ENCODE measurements at places on chromosomes 2 and 18. TPM values are rescaled to one million over a fixed set of nuclear protein-coding genes. Genes with fewer than 3 reads are reported as not detected.

Gene ZNF804A
- not detected for total RNA-seq

GRCh38 chr2:173866874-173867618, 98.1 kb downstream of the SP3 start:
- no peaks in the 10 kb centered on the region for H3K36me3 ChIP-seq
- no peak for DNase-seq
- H3K4me3 ChIP-seq: no peak overlapping the region
- H3K27me3 ChIP-seq: peaks cover 4% of the 10 kb centered on the region

DNA sequence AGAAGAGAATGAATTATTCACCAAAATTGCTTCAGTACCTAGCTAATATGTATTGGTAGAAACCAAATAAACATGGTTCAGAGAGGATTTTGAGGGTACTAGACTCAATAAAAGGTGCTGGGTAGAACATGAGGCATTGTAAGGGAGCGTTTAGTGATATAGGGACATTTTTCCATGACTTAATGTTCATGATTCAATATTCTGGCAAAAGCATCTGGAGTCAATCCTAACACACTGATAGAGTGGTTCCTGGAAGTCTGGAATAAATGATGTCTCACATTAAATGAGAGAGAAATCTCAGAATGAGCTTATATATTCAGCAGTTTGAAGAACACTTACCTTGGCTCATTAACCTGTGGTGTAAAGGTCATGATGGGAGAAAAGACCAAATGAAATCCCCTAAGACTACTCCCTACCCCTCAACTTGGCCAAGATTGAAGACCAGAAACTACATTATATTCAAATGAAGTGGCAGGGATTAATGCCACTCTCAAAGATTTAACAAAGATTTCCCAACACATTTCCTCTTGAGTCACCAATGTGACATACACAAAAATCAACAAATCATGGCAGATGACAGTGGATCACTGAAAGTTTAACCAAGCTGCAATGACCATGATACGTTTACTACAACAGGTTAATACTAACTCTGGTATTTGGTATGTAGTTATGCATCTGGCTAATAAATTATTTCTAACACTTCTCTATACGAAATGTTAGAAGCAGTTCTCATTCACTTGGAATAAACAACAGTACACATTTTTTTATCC, 309.5 kb downstream of the SATB2 start:
- H3K27me3 ChIP-seq: no peaks in the 10 kb centered on the region
- H3K27ac ChIP-seq: no peak overlapping the region
- DNase-seq: no peak
- no peaks in the 10 kb centered on the region for H3K4me1 ChIP-seq
- no peak overlapping the region for H3K4me3 ChIP-seq
- no peaks in the 10 kb centered on the region for H3K36me3 ChIP-seq

- no peaks in the 10 kb centered on the region for H3K36me3 ChIP-seq
- no peak overlapping the region for H3K27ac ChIP-seq
- no peak for DNase-seq
- H3K4me1 ChIP-seq: no peaks in the 10 kb centered on the region
- peak overlapping the region; percentile 21 for H3K4me3 ChIP-seq
Measured at GRCh38 chr18:34153711-34154110, 71.0 kb downstream of the NOL4 start.

Gene MEP1B
- not detected for total RNA-seq

GRCh38 chr2:218871345-218872302, 9.0 kb upstream of the WNT10A start:
- H3K27ac ChIP-seq: no peak overlapping the region
- no peaks in the 10 kb centered on the region for H3K4me1 ChIP-seq
- H3K36me3 ChIP-seq: no peaks in the 10 kb centered on the region
- H3K27me3 ChIP-seq: no peaks in the 10 kb centered on the region
- DNase-seq: no peak
- no peak overlapping the region for H3K4me3 ChIP-seq

DNA sequence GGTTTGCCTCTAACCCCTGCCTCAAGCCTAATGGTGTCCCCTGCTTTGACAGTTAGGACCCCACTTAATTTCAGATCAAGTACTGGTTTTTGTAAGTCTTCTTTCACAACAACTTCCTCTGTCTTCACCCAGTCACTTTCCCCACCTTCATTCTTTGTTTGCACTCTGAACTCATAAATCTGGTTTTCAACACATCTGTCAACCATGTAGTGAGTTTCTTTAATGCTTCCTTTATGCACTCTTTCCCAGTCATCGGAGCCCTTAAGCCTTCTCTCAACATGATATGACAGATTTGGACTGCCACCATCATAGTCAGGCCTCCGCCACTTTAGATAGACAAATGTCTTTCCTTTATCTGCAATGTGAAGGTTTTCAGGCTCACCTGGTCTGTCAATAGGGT, 109.1 kb downstream of the PLEKHA3 start:
- peaks cover 4% of the 10 kb centered on the region for H3K36me3 ChIP-seq
- no peak overlapping the region for H3K4me3 ChIP-seq

Gene CCDC102B
- total RNA-seq: 2.3 TPM

- H3K27me3 ChIP-seq: no peaks in the 10 kb centered on the region
- no peak for DNase-seq
- H3K36me3 ChIP-seq: no peaks in the 10 kb centered on the region
- H3K27ac ChIP-seq: no peak overlapping the region
Measured at GRCh38 chr2:17593841-17594491, 53.5 kb downstream of the VSNL1 start.

DNA sequence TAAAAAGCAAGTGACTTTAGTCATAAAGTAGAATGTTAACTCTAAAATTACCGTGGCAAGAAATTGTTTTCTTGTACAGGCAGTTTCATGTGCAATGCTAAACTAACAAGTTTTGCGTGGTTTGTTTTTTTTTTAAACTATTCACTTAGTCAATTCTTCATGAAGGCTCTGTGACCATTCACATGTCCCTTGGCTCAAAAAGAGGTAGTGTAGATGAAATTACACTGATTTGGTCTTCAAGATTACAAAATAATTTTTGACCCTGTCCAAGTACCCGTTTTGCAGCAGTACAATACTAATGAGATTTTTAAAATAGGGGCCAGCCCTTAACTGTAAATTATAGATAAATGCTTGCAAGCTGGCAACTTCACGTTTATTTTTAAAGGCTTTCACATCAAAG, 1.3 kb downstream of the TMEM131 start:
- no peaks in the 10 kb centered on the region for H3K27me3 ChIP-seq
- peak overlapping the region; percentile 80 for H3K27ac ChIP-seq
- DNase-seq: no peak
- H3K4me3 ChIP-seq: peak overlapping the region; percentile 98
- peaks cover 38% of the 10 kb centered on the region for H3K4me1 ChIP-seq

DNA sequence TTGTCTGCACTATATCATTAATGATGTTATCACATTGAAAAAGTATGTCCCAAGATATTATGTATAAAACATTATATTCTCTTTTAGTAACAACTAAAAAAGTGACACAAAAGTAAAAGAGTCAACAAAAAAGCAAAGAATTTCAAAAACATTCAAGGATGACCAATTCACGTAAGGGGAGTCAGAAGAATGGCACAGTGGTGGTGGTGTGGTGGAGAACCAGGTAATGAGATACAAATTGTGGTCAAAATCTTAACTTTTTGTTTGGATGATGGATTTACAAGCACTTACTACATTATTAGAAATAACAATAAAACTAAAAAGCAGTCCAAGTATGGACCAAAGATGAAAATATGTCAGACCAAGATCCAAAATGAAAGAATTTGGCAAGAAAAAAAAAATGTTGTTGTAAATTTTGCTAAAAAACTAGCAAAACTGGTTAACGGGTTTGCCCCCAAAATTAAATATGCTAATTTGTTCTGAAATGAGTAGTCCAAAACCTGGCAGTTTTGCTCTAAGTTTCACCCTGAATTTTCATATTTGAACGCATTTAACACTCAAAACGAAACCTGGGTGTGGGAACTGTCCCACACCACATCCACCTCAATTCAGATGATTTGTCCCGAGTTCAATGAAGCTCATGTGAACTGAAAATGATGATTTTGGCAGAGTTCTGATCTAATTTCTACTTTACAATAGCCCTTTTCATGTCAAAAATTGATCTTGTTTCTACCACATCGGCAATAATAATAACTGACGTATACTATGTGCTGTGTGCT, 135.8 kb downstream of the IKZF2 start:
- no peak for DNase-seq
- no peak overlapping the region for H3K4me3 ChIP-seq
- H3K27me3 ChIP-seq: no peaks in the 10 kb centered on the region
- H3K27ac ChIP-seq: no peak overlapping the region

Gene DTNB
- total RNA-seq: 51.9 TPM

DNA sequence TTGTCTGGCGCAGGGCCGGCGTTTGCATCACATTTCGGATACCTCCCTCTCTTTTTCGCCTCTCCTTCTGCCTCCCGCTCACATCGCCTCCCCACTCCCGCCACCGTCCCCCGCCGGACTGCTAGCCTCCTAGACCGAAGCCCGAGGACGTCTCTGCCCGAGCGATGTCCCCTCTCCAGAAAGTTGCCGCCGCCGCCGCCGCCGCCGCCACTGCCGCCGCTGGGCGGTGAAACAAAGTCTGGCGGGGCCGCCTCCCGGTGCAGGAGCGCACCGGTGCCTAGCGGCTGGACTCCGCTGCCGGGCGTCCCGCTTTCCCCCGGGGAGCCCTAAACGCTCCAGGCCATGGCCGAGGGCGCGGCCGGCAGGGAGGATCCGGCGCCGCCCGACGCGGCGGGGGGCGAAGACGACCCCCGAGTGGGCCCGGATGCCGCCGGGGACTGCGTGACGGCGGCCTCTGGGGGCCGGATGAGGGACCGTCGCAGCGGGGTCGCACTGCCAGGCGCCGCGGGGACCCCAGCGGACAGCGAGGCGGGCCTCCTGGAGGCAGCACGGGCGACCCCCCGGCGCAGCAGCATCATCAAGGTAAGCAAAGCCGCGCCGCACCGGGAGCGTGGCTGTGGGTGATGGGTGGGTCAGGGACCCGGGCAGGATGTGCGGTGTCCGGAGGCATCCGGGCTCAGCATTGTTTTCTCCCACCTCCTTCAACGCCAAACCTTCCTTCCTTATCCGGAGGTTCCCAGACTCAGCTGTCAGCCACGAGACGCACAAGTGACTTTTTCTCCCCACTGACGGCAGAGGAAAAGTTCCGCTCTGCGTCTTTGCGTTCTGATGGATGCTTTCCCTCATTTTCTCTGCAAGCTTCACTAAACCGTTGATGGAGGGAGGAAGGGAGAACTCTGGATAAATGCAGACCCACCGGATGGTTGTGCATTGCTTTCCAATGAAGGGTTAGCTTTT, 643 bp downstream of the PLCL1 start:
- H3K27me3 ChIP-seq: peaks cover 22% of the 10 kb centered on the region
- no peak for DNase-seq
- no peaks in the 10 kb centered on the region for H3K4me1 ChIP-seq
- no peak overlapping the region for H3K27ac ChIP-seq
- H3K4me3 ChIP-seq: peak overlapping the region; percentile 41
- no peaks in the 10 kb centered on the region for H3K36me3 ChIP-seq

DNA sequence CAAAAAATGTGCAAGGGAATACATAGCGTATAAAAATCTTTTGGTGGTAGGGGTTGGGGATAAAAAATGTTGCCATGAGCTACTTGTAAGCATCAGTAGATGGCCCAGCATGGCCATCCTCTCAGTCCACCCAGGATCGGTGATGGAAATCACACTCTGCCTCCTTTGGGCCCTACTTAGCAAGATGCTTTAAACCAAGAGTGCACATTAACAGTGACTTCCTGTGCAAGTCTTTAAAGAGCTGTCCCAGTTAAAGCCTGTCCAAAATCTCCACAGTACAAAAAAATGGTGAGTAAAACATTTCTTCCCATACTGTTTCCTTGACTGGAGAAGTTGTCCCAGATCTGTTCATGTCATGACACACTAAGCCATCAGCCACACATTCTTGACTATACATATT, 18.0 kb downstream of the ANKRD44 start:
- DNase-seq: no peak
- peaks cover under 1% of the 10 kb centered on the region for H3K4me1 ChIP-seq
- no peaks in the 10 kb centered on the region for H3K27me3 ChIP-seq
- no peak overlapping the region for H3K4me3 ChIP-seq

DNA sequence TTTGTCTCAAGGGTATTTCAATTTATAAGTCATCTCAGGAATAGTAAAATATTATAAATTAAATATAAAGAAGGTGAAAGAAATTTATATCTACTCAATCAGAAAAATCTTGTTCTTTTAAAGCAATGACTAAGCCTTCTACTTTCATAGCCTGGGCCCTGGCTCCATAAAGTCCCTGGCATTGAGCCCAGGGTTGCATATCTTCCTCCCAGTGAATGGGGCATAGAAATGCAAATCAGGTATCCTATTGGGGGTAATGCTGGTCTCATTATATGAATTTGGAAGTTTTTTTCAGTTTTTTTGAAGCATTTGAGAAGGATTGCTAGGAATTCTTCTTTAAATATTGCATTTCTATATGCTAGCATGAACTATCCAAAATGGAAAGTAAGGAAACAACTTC, 73.9 kb upstream of the MC2R start:
- 0 out of 2 replicates have a peak, but pooled peaks cover 5% of the 10 kb centered on the region for H3K27me3 ChIP-seq
- no peaks in the 10 kb centered on the region for H3K36me3 ChIP-seq
- DNase-seq: no peak
- no peak overlapping the region for H3K27ac ChIP-seq
- no peaks in the 10 kb centered on the region for H3K4me1 ChIP-seq

DNA sequence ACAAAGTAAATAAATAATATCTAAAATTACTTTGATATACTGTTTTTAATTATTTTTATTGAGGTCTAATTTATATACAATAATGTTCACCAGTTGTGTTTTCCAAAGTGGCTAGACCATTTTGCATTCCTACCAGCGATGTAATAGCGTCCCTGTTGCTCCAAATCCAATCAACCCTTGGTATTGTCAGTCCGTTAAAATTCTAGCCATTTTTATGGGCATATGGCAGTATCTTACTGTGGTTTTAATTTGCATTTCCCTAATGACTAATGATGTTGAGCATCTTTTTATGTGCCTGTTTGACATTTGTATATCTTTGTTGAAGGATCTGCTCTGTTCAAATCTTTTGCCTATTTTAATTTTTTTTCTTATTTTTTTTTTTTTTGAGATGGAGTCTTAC, 185.0 kb downstream of the PRPF40A start:
- H3K4me3 ChIP-seq: no peak overlapping the region
- H3K4me1 ChIP-seq: 0 out of 2 replicates have a peak, but pooled peaks cover 5% of the 10 kb centered on the region
- no peak overlapping the region for H3K27ac ChIP-seq
- no peaks in the 10 kb centered on the region for H3K36me3 ChIP-seq
- no peak for DNase-seq

Gene CRYBA2
- total RNA-seq: not detected

DNA sequence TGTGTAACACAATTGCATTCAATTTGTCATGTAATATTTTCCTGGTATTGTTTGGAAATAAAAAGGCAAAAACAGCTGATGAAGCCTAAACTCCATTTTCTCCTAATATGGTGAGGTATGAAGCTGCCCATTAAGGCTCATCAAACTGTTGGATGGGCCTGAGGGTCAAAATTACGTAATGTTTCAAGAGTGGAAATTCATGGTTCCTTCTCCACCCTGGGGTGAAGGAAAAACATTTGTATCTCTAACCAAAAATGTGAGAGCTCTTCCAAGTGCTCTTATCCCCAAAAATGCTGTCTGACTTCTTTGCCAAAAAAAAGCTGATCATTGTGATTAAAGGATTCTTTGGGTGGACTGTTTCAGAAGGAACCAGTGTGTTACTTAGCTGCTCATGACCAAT, 91.8 kb downstream of the ARHGAP28 start:
- H3K27me3 ChIP-seq: no peaks in the 10 kb centered on the region
- no peak overlapping the region for H3K4me3 ChIP-seq
- DNase-seq: no peak
- H3K27ac ChIP-seq: no peak overlapping the region
- H3K4me1 ChIP-seq: no peaks in the 10 kb centered on the region
- no peaks in the 10 kb centered on the region for H3K36me3 ChIP-seq

Gene TMEM169
- total RNA-seq: 0.58 TPM

- H3K27ac ChIP-seq: no peak overlapping the region
- no peak for DNase-seq
- peaks cover 25% of the 10 kb centered on the region for H3K4me1 ChIP-seq
Measured at GRCh38 chr2:231199219-231199618, 788 bp downstream of the ARMC9 start.
